ENCODE measurements at places on chromosomes 16 and 17. TPM values are rescaled to one million over a fixed set of nuclear protein-coding genes. Genes with fewer than 3 reads are reported as not detected.

DNA sequence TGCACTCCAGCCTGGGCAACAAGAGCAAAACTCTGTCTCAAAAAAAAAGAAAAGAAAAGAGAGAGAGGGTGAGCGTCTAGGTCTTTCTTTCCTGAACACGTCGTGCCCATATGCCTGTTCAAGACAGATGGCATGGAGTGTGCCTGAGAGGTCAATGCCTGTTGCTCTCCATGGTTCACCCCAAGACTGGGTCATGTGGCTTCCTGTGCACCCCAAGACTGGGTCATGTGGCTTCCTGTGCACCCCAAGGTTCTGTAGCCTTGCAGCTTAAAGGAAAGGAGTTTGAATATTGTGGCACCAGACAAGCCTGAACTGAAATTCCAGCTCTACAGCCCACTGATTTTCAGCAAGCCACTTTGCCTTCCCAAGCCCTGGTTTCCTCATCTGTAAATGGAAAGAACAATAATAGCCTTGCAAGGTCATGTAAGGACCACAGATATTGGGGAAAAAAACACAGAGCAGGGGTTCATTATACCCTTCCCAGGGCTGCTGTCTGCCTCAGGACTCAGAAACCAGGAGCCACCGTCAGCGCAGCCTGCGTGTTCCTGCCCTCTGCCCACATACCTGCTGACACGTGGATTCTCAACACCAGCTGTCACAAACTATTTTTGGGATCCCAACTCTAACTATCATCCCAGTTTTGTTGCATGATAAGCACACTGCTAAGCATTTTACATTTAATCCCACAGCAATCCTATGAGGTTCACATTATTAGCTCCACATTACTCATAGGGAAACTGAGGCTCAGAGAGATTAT is 18.0 kb upstream of the NAGS start:
- DNase-seq = no peak

DNA sequence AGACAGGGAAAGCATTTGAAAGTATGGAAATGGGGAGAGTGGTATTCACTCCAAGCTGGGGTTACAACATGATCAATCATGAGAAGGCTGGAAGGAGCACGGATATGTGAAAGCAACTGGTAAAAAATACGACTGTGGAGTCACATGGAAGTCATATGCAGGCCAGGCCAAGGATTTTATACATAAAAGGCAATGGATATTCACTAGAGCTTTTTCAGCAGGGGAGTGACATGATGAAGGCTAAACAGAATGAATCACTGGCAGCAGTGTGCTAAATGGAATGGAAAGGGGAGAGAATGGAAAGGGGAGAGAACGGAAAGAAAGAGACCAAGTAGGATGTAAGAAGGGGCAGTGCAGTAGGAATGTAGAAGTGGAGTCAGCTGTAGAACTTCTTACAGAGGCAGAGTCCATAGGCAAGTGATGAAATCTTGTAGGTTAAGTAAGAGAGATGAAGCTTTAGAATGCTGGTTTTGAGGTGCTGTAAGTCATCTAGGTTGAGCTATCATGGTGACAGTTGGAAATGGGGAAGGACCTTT is 13.0 kb upstream of the NETO2 start:
- no peak for DNase-seq

DNA sequence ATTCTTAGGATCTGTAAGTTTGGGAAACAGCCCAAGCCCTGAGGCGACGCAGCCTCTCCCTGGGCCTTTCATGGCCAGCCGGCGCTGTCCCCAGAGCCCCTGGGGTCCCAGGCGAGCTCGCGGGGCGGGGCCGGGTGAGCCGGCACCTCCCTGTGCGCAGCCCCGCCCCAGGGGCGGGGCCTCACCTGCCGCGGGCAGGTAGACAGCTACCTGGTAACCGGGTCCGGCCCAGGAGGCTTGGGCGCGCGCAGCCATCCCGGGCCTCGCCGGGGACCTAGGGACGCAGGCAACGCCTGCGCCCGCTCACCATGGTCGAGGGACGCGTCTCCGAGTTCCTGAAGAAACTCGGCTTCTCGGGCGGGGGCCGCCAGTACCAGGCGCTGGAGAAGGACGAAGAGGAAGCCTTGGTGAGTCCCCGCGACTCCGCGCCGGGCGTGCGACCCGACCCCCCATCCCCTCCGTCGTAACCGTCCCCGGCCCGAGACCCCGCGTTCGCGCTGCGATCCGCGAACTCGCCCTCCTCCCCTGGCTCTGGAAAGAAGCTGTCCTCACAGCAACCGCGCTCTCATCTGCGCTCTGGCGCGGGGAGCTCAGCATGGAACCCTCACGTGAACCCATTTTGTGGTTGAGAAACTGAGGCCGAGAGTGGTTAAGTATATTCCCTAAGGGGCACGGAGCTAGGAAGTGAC is at the start of gene ATP2C2:
Gene ATP2C2, plus strand, starts transcription at position 231 of the 689 bp plus-strand sequence. Its CDS starts 78 bp downstream, at position 309.
- DNase-seq = peak; percentile 18

DNA sequence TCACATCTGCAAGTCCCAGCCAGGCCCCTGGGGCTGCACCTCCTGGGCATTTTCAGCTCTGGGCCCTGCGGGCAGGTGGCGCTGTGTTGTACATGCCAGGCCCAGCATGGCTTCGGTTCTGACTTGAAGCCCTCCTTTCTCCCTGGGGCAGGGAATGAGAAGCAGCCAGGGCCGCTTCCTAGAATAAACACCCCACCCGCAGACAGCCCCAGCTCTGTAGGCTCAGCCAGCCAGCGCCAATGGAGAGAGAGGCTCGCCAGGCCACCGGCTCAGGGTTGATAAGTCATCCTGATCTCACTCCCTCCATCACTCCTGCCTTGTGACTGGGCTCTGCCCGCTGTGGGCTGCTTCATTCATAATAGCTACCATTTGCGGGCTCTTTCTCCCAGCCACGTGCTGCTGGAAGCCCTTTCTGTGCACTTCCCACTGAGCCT is 6.0 kb upstream of the GLIS2 start:
- DNase-seq = peak; percentile 80

DNA sequence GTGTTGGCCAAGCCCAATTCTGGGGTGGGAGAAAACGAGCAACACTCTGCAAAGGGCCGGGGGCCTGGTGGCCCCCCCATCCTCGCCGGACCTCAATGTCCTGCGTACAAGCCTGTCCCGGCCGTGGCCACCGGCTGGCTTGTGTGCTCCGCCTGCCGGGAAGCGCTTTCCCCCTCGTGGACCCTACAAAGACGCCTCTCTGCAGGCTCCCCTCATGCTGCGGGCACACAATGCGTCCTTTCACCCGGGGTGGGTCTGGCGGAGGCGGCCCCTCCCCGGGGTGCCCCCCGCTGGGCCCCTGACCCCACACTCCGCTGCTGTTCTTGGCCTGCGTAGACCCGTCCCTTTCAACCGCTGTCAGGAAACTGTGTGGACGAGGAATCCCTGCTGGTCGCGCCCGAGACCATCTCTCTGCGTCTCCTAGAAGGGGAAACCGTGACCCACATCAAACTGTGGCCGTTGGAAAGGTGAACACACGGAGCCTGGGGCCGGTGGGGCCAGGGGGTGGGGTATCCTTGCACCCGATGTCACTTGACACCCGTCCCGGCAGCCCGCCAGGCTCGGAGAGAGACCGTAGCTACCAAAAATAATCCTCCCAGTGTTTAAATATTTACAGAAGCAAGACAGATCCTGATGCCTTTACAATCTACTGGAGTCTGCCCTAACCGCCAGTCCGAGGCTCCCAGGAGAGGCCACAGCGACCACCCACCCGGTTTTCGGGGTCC is 43.6 kb downstream of the TBC1D16 start:
- DNase-seq = no peak

DNA sequence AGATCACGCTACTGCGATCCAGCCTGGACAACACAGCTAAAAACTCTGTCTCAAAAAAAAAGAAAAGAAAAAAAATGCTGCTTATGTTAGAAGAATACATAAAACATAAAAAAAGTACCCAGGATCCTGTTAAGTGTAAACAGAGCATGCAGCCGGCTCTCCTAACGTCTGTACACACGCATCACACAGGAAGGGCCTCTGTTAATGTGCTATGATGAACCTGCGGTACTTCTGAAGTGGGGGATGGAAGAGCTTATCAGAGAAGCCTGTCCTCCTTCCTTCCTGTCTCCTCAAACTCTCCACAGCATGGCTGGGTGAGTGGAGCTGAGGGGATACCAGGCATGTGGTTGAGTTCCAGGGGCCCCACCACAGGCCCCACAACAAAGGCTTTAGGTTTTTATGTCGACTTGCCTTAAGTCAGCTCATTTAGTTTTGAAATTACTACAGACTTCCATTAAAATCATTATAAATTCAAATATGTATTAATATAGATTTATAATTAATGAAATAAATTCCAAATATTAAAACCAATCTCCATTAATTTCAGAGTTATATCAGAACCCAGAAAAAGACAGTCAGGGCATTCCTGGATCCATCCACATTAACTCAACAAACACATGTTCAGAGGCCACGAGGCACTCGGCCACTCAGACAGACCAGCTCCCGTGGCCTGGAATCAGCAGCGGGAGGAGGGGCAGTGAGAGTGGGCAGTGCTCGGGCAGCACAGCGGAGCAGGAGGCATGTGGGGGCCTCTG is 11.7 kb downstream of the CCDC57 start:
- DNase-seq = no peak

DNA sequence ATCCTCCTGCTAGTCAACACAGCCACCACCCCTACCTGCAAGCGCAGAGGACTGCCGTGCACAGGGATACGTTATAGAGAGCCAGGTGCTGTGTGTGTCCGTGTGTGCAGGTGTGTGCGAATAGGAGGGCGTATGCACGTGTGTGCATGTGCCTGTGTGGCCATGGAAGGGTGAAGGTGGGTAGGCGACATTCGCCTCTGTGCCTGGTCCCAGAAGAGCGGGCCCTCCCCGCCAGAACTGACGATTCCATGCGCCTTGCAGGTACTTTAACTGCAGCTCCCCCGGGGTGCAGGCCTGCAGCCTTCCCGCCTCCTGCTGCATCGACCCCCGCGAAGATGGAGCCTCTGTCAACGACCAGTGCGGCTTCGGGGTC is 8.7 kb downstream of the PDE6G start:
- no peak for DNase-seq

DNA sequence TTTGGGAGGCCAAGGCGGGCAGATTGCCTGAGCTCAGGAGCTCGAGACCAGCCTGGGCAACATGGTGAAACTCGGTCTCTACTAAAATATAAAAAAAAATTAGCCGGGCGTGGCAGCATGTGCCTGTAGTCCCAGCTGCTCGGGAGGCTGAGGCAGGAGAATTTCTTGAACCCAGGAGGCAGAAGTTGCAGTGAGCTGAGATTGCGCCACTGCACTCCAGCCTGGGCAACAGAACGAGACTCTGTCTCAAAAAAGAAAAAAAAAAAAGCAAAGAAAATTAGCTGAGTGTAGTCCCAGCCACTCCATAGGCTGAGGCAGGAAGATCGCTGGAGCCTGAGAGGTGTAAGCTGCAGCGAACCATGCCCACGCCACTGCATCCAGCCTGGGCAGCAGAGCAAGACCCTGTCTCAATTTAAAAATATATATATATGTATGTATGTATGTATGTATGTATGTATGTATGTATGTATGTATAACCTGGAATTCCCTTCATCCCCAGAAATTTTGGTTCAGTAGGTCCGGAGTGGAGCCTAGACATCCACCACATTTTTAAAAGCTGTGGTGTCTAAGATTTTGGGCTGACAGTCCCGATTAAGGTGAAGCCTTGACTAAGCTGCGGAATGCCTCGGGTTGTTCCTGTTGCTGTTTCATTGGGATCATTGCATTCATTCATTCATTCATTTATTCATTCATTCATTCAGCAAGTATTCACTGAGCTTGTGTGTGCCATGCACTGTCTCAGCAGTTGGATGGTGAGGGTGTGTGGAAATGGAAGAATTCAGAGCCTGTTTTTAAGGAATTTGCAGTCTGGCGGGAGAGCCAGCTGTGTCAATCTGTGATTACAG is 25.9 kb downstream of the TMEM94 start:
- no peak for DNase-seq

DNA sequence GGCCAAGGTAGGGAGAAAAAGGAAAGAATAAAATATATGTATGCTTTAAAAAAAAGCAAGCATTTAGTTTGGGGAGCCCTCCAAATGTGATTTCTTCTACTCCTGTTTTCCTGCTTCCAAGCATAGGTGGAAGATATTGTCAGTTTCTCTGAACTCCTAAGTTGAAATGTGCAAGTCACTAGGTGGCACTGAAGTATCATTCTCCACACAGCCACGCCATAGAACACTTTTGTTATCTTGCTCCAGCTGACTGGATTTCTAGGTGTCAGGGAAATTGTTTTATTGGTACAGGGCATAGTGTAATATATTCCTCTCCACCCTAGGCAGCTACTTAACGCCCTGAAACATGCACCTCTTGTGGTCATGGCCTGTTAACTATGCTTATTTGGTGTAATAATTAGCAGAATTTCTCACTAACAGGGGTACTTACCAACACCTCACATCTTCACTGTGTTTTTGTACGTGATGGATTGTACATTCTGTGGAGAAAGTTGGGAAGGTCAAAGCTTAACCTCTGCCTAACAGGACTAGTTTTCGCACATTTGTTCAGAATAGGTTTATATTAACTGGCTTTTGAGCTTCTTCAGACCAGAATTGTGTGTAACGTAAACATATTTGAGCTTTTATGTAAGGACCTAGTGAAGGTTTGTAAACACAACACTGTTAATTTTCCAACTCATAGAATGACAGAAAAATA is 69.3 kb downstream of the FTO start:
- DNase-seq = peak; percentile 40

GRCh38 chr17:2383628-2384167 is 17.2 kb downstream of the MNT start:
- no peak for DNase-seq

GRCh38 chr17:70074236-70074830 is 692 bp upstream of the KCNJ16 start:
- DNase-seq = no peak

GRCh38 chr16:30532285-30533145 is 2.1 kb downstream of the ZNF747 start:
- DNase-seq = no peak

DNA sequence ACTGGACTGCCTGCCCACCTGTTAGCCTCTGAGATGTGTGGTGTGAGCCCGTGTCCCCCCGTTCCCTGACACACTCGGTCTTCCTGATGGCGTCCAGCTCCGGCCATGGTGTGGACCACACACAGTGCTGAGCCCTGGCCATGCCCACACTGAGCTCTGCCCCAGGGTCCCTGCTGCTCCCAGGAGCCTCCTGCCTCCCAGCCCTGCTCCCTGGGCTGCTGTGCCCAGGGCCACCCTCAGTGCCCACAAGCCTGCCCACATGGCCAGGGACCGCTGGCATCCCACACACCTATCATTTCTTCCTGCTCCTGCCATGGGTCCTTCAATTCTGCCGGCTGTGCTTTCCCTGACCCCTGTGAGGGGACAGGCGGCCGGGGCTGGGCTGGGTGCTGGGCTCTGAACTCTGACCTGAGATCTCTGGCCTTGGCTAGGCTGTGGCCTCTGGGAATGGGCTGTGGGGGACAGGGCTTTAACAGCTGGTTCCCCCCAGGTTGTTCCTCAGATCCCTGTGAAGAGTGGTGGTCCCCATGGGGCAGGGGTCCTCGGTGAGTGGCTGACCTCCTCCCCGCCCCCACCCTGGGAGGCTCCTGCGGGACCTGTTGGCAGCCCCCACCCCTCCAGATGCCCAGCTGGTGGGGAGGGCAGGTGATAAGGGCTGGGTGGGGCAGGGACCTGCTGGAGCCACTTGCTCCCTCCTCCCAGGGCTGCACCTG is 4.0 kb downstream of the CEMP1 start:
- DNase-seq = no peak

GRCh38 chr16:60295451-60295850 is 1561.3 kb upstream of the GOT2 start:
- DNase-seq = no peak

- DNase-seq = no peak
These were observed 7.4 kb upstream of the COX10 start for GRCh38 chr17:14061666-14062560.

- no peak for DNase-seq
These were observed 17.0 kb upstream of the TMC5 start for GRCh38 chr16:19400711-19401110.

The NPIPA1 gene
- 103 TPM for total RNA-seq

The PKD1 gene
- total RNA-seq = 70.0 TPM

The OR1G1 gene
- not detected for total RNA-seq

The KRTAP2-3 gene
- total RNA-seq = not detected

The BAHCC1 gene
- 10.7 TPM for total RNA-seq

The GAS7 gene
- 7.0 TPM for total RNA-seq

Measured in endothelial cell (in vitro differentiated cells).